Central memory CD8-positive, alpha-beta T cell (primary cell): ENCODE measurements at places on chromosomes 6 and 20.

DNA sequence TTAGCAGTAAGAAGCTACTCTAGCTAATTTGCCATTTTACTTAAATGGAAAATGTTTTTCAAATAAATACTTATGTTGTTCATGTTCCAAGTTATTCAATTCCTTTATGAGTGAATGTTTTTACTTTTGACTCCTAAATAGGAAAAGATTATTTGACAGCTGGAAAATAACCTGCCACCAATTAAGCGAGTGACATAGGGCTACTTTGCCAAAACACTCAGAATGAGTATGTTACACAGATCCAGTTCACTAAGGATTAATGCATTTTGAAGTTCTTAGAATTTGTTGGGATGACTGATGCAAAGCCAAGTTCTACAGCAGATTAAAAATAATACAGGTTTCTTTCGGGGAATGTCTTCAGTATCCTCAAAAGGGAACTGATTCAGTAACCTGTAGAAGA is 144.4 kb downstream of the ADGRG6 start:
- DNase-seq = no peak

DNA sequence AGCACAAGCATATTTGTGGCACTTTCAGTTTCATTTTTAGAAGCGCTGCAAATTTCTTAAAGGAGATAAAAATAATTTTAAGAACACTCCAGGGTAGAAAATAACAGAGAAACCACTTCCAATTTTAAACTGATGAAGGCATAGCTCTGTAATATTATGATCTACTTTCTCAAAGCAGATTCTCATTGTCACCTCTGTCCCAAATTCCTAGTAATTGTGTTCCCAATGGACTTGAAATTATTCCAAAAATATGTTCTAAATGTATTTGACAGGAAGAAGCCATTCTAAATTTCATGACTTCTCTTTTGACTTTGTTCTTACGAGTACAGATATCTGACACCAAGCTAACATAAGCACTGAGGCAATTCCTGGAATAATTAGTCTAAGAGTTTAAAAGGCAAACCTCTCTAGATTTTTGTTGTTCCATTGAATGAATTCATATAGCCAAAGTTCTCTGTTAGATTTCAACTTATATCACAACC is 140.2 kb upstream of the CARMIL1 start:
- DNase-seq = no peak

DNA sequence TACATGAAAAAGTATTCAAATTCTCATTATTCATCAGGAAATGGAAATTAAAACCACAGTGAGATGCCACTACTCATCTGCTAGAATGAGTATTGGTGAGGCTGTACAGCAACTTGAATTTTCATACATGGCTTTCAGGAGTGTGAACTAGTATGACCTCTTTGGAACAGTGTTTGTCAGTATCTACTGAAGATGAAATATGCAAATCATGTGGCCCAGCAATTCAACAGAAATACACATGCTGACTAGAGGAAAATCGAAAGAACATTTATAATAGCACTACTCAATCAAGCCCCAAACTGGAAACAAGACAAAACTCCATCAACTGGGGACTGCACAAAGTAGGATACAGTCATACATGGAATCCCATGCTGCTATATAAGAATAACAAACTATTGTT is 102.2 kb downstream of the DCDC2 start:
- no peak for DNase-seq

GRCh38 chr6:145063091-145063490 is 672.2 kb downstream of the EPM2A start:
- DNase-seq = no peak

DNA sequence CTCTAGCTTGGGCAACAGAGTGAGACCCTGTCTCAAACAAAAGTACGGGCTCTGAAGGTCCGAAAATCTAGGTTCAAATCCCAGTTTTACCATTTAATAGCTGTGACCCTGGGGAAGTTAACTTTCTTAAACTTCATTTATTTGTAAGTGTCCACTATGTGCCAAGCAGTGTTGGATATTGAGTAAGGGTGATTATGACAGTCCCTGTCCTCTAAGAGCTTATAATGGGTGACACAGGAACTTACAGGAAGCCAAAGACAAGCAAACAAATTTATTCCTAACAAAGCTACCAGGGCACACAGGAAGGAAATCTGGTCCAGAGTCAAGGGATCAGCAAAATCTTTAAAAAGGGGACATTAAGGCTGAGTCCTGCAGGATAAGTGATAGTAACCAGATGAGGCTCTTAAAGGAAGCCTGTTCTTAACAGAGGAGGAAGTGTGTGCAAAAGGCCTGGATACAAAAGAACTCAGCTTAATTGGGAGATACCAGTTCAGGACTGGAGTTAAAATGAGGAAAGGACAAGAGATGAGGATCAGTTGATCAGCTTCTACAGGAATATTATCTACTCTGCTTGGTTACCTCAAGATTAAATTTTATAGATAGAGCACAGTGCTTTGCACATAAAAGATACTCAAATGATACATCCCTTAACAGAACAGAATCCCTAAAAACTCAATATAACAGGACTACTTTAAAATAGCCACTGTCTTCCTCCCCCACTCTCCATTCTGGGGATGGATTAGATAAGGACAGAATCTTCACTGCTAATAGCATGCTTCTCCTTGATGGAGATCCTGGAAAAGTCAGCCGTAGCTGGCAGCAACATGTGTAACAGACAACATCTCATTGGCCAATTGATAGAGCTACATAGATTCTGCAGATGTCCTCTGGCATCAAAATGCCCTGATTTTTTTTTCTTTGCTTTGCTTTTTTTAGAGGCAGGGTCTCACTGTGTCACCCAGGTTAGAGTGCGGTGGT is 6.1 kb downstream of the SNX3 start:
- DNase-seq = no peak

DNA sequence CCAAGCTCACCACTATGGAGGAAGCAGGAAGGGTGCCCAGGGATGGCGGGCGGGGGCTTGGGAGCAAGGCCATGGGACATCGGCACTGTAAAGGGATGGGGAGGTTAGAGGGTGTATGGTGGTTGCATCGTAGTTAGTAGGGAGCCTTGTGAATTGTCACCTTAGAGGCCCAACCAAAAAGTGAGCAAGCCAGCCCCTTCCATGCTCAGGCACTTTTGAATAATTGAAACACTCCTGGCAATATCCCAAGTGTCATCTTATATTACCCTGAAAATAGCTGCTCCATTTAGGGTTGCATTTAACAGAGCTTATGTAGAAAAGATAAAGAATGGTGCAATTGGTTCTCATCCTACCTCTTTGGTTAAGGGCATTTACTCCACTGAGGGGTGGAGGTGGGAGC is 169.2 kb downstream of the SAMD5 start:
- no peak for DNase-seq

GRCh38 chr6:27092316-27092692 is 155.2 kb upstream of the PRSS16 start:
- DNase-seq = no peak

DNA sequence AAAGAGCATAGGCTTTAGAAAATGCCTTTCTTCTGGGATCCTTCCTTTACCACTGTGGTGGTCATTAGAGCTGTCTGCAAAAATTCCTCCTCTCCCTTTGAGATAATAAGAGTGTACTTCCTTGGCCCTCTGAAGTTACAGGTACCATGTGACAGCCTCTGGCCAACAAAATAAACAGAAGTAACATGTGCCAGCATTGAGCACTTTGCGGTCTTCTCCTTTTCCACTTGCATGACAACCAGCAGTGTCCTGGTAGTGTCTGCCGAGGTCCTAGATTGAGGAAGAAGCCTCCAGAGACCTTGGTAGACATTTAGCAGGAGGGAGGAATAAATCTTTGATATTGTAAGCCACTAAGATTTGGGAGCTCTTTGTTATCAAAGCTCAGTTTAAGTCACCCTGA is 87.5 kb upstream of the ARID1B start:
- DNase-seq = no peak

DNA sequence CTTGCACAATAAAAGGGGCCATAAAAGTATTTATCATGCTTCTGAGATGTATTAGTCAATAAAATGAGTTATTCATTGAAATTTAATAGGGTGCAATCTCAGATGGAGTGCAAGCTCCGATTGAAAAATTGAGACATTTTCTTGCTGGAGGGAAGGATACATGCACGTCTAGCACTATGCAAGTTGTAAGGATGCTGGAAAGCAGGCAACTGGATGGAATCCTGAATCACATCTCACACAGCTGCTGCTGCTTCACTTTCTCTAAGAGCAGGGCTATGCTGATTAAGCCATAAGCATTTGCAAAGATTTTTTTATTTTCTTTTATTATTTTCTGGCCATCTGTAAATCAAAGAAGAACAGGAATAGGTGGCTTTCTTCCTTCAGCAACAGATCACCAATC is 308.8 kb upstream of the EPHA7 start:
- no peak for DNase-seq

DNA sequence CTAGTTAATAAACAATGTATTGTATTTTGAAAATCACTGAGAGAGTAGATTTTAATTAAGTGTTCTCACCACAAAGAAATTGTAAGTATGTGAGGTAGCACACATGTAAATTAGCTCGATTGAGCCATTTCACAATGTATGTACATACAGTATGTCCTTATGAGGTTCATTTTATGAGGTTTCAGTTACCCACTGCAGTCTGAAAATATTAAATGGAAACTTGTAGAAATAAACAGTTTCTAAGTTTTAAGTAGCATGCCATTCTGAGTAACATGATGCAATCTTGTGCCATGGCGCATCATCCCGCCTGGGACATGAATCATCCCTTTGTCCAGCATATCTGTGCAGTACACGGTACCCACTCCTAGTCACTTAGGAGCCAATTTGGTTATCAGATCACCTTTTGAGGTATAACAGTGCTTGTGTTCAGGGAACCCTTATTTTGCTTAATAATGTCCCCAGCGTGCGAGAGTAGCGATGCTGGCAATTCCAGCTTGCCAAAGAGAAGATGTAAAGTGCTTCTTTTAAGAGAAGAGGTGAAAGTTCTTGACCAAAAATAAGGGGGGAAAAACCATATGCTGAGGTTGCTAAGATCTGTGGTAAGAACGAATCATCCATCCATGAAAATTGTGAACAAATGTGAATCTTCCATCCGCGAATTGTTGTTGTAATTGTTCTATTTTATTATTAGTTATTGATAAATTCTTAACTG is 64.7 kb downstream of the KCNS1 start:
- DNase-seq = no peak

DNA sequence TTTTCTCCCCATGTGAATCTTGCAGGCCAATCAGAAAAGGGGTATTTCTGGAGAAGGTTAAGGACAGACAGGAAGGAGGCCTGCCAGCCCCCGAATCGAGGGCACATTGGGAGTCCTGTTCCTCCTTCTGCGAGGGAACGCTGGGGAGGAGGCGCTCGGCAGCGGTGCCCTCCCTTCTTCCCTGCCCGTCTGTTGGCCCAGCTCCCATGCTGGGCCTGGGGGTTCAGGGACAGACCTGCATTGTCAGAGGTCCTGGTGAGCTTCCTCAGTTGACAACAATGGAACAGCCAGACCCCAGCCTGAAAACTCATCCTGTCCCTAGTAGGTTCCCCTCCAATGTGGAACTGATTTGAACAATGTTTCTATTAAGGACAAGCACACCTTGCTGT is 15.1 kb upstream of the SYNJ2 start:
- DNase-seq = no peak

DNA sequence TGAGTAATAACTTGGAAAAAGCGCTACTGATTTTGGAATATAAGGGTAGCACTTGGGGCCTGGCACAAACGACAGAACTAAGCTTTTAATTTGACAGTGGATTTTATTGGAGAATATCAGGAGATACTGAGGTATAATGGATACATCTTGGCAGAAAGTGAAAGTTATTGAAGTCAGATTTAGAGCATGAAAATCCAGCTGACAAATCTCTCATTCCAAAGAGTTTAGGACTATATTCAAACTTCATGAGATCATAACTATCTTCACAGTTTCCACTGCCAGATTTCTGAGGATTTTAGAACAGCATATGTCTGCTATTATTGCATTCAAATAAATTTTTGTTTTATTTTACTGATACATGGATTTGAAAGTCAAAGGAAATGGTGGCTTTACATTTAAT is 132.3 kb upstream of the THEMIS start:
- DNase-seq = no peak

DNA sequence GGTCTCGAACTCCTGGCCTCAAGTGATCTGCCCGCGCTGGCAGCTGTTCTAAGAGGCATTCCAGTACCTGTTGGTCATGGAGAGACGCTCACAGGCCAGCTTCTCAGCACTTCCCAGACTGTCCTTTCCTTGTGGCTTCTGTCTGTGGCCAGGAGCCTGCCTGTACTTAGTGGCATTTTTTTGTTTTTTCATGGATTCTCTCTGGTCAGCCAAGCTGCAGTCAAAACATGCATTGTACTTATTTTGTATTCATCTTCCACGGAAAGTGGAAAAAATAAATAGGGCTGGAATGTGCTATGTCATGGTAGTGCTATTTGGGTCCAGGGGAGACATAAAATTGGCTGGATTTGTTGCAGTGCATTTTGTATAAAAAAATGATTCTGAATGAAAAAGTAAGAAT is 29.1 kb downstream of the ZDHHC14 start:
- DNase-seq = no peak

DNA sequence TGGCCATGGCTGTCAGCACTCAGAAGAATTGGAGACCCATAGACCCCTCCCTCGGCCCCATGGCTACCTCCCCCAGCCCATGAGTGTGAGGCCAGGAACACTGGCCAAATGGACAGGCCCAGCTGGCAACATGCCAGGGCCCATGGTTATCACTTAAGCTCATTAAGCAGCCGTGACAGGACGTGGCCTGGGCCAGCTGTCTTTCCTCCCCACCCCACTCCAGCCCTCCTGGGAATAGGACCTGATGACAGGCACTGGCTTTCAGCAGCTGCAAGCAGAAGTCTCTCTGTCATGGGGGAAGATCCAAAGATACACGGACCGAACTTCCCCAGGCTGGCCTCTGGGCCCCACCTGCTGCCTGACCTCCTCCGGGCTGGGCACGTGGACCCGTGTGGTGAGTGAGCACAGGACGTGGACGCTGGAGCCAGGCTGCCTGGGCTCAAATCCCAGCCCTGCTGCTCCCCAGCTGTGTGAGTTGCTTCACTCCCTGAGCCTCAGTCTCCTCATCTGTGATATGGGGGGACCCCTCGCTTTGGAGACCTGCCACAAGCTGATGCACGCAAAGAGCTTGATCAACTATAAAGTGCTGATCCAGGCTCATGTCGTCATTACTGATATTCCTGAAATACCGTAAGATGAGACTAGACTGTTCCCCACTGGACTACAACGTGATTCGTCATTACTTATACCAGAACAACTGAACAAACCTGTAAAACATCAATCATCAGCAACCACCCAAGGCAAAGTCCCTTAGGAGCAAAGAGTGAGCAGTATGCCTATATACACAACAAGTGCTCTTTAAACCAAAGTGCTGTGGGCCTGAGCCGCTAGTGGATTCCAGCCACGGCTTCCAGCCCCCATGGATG is 22.0 kb upstream of the VSTM2L start:
- DNase-seq = no peak

DNA sequence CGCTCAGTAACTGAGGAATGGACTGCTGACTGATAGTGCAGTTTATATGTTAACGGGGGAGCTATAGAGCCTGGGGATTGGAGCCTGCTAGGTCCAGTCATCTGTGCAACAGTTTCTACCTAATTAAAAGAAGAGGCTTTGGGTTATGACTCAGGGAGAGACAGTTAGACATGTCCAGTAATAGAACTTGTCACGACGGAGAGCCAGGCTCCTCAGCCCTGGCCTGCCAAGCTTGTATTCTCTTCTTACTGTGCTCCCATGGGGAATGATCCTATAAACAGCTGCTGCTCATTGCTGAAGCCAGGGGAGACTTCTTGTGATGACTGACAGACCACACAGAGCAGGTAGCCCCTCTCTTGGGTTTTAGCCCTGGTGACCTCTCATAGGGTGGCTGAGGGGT is 69.3 kb downstream of the SYNJ2 start:
- DNase-seq = no peak
